ENCODE measurements at places on chromosomes 5 and 9.

GRCh38 chr9:127095411-127095810 is 27.0 kb downstream of the ANGPTL2 start:
- no peak for DNase-seq

DNA sequence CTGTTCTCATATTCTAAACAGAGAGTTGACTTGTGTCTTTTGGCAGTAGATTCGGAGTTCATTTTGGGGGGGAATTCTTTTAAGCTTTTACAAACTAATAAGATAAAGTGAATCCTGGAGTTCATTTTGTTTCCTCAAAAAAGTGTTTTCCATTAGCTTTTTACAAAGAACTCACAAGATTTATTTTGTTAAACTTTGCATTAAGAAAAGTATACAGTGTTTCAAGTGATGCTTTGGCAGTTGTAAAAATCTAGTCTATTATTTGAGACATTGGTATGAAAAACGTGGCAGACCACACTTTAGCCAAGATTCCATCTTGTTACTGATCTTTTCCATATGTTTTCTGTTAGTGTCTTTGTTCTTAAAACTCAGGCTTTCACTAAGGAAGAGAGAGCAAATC is 1.2 kb upstream of the OMD start:
- DNase-seq: no peak

DNA sequence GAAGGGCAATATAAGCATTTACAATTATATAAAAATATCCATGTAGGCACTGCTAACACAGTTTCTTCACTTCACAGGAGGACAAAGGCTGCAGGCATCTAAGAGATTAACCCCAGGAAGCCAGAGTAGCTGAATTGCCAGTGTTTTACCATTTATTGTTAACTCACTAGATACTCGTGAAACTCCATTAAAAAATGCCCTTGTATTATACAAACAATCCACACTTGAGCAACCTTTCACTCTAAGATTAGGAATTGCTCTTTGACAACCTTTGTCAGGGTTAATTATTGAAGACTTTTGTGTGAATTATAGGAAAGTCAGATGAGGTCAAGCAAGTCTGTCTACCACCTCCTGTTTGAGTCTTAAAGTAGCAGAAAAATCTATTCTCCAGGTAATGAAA is 317.8 kb downstream of the ADGRV1 start:
- DNase-seq: no peak

- DNase-seq: no peak
Measured at GRCh38 chr5:132556153-132556762, 519 bp upstream of the RAD50 start.

DNA sequence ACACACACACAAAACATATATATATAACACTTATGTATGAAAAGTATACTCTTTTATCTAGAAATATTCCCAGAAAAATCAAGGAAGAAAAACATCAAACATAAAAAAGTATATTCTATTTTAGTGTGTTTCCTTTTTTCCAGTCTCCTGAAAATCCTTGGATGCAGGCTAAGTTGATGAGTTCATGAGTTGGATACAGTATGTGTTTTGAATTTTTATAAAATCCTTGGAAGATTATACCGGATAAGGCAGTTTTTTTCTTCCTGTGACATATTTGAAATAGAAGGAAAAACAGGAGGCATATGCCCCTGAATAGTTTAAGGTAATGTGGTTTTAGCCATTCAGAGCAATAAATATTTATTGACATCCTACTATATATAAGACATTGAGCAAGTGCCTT is 203.6 kb downstream of the SNX18 start:
- DNase-seq: no peak

GRCh38 chr9:70170151-70170790 is 88.5 kb upstream of the SMC5 start:
- DNase-seq: no peak

- no peak for DNase-seq
Measured at GRCh38 chr5:124698770-124699169, 47.7 kb downstream of the ZNF608 start.

- DNase-seq: no peak
Measured at GRCh38 chr9:37429441-37430285, 7.2 kb downstream of the GRHPR start.

- DNase-seq: no peak
Measured at GRCh38 chr9:35566417-35566816, 38.6 kb upstream of the TESK1 start.

DNA sequence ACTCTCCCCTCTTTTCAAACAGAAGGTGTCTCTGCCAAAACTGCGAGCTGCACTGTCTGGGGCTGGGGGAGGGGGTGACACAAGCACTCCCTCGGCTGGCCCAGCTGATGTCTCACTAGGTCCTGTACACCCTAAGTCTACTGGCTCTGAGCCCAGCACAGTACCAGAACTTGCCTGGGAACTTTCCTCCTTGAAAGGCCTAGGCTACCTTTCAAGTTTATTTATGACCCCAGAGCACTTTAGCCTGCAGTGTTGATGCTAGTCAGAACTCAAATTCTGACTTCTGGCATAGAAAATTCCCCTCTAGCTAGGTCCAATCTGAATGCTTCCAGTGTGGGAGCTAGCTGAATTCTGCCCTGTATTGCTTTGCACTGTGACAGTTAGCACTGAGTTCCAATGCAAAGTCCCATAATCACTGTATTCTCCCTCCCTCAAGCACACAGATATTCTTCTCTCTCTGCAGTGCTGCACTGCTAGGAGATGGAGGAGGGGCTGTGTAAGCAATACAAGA is 10.5 kb downstream of the LURAP1L start:
- no peak for DNase-seq

GRCh38 chr5:120140501-120140900 is 323.6 kb upstream of the PRR16 start:
- no peak for DNase-seq

GRCh38 chr5:76705574-76705973 is 10.4 kb upstream of the F2R start:
- DNase-seq: no peak

GRCh38 chr5:77076961-77077828 is 9.9 kb downstream of the ZBED3 start:
- peak; percentile 59 for DNase-seq

DNA sequence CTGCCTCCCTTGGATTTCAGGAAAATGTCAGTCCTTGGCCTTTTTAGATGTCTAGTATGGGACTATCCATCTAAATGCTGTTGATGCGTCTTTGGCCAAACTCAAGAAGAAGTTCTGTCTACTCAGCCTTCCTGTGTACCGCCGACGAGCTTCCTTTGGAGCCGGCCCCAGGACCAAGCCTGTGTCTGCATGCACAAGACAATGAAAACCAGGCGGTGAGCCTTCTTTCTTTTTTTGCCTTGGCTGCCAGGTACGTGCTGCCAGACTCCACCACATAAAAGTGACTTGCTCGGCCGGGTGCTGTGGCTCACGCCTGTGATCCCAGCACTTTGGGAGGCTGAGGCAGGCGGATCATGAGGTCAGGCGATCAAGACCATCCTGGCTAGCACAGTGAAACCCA is 6.0 kb upstream of the NEURL1B start:
- no peak for DNase-seq

GRCh38 chr5:112122353-112122752 is 296.7 kb downstream of the EPB41L4A start:
- no peak for DNase-seq

DNA sequence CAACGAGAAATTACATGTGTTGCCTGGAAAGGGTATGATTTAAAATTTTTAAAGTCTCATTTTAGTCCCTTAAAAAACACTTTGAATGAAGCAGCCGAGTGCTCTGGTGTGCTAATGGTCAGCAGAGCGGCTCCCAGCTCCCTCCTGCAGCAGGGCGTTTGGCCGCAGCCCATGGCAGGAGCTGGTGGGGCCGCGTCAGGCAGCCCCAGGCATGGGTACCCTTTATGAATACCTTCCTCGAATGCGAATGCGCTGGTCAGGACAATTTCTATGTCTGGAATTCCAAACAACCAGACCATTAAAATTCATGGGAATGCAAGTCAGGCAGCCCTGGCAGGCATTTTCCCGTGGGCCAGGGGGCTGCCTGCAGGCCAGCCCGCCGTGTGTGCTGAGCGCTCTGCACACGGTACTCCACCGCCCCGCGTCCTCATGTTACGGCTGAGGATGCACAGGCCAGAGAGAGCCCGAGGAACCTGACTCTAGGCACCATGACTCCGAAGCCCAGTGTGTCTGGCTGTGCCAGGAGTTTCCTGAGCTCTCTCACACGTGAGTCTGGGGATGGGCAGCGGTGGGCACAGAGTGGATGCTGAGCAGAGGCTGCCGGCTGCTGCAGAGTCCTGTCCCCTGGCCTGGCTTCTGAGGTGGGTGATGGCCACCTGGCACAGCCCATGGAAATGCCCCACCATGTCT is 123.7 kb downstream of the WNK2 start:
- DNase-seq: no peak

GRCh38 chr5:123429221-123429954 is 6.2 kb upstream of the CEP120 start:
- DNase-seq: no peak

GRCh38 chr5:56812110-56812509 is 3.2 kb upstream of the MAP3K1 start:
- DNase-seq: no peak

- DNase-seq: no peak
Measured at GRCh38 chr5:29079771-29080170, 2041.4 kb upstream of the CDH9 start.

- DNase-seq: peak; percentile 60
Measured at GRCh38 chr9:21160178-21160577, 6.3 kb downstream of the IFNA21 start.

Measured in CD4-positive, alpha-beta T cell treated with Interleukin-10 for 1 hour (primary cell).